ENCODE measurements at places on chromosomes 3 and 15.

DNA sequence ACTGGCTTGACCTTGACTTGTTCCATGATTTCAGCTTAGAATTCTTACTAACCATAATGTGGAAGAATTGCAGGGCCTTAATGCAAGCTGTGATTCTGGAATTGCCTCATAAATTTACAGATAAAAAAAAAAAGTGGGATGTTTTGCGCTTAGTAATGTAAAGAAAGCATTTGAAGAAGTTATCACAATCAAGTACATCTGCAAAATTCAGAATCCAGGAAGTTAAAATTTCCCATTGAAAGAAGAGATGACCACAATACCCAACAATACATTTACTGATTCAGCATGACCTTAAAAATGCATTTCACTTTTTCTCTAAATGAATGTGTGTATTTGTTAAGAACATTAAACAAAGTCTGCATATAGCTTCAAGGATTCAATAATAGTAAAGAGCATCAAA is 65.1 kb upstream of the CCNL1 start:
- no peak overlapping the region for H3K27ac ChIP-seq
- DNase-seq = no peak
- H3K27me3 ChIP-seq = no peaks in the 10 kb centered on the region

- H3K27me3 ChIP-seq = peaks cover 2% of the 10 kb centered on the region
- no peak overlapping the region for H3K4me3 ChIP-seq
- no peak overlapping the region for H3K27ac ChIP-seq
- no peaks in the 10 kb centered on the region for H3K36me3 ChIP-seq
- no peak for DNase-seq
These were observed 11.6 kb downstream of the UPK1B start for GRCh38 chr3:119184796-119185570.

DNA sequence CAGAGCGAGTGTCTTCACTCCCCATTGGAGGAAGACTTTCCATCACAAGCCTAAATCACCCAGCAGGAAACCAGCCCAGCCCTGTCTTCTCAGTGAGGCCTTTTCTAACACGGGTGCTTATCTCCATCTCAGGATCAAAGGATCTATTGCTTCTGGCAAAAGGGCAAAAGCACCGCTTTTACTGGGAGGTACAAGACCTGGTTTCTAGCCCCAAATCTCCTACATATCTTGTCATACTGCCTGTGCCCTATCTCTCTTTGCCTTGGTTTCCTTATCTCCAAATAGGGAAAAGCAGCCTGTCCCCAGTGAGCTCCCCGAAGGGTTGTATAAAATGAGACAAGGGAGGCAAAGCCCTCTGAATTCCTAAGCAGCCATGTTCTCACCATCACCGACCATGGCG is 5.2 kb downstream of the GLB1 start:
- DNase-seq = no peak
- no peak overlapping the region for H3K4me3 ChIP-seq
- no peak overlapping the region for H3K27ac ChIP-seq
- no peaks in the 10 kb centered on the region for H3K27me3 ChIP-seq
- peaks cover 10% of the 10 kb centered on the region for H3K4me1 ChIP-seq
- peaks cover 24% of the 10 kb centered on the region for H3K36me3 ChIP-seq

DNA sequence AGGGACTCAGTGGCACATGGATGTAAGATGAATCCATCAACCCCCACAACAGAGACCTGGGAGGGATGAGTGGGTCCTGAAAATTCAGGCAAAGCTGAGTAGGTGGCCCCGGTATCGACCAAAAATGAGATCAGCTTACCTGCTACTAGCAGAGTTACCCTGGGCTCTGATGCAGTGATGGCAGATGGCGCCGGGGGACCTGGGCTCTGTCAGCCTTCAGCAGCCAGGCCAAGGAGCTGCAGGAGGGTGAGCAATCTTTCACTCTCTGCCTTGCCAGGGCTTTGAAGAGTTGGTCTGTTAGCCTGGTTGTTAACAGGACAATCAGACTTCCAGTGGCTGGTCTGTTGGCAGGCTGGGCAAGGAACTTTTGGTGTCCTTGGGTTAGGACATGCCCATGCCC is 1054.8 kb downstream of the SI start:
- DNase-seq = no peak
- H3K4me3 ChIP-seq = no peak overlapping the region
- no peaks in the 10 kb centered on the region for H3K27me3 ChIP-seq
- H3K36me3 ChIP-seq = no peaks in the 10 kb centered on the region
- H3K4me1 ChIP-seq = no peaks in the 10 kb centered on the region
- H3K27ac ChIP-seq = no peak overlapping the region

DNA sequence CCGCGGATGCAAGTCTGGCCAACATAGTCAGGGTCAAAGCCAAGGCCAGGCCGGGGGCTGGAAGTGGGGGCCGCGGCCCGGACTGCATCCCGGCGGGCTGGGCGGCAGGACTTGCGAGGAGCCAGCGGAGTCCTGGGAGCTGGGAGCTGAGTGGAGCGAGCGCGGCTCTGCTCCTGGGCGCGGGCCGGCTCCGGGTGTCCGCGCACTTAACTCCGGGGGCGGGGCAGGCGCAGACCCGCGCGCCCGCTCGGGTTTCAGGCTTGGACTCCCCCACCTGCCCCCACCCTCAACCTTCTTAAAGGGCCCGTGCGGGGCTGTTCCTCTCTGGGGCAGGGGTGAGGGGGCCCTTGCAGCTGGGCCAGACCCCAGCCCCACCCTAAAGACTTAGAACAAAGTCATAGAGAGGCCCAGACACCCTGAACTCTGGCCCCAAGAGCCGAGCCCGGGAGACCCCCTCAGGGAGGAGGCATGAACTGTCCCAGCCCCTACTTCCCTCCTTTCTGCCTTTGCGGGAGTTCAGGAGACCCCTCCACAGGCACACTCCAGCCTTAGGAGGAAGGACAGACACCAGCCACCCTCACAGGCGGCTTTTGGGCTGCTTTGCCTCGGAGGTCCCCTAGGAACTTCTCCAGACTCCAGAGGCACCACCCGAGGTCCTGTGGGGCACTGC is at the start of gene CSPG4:
Gene CSPG4 (minus strand): TSS at position 181 of the 670 bp plus-strand sequence. CDS start 93 bp downstream, at position 88.
- no peak within 1 kb of the TSS for H3K27ac ChIP-seq
- H3K36me3 ChIP-seq = no peaks in the 10 kb centered on the region
- H3K27me3 ChIP-seq = peaks cover 23% of the 10 kb centered on the region
- H3K4me1 ChIP-seq = peaks cover 7% of the 10 kb centered on the region

- no peak overlapping the region for H3K4me3 ChIP-seq
- no peak overlapping the region for H3K27ac ChIP-seq
- H3K36me3 ChIP-seq = no peaks in the 10 kb centered on the region
These were observed 437.9 kb downstream of the CNTN4 start for GRCh38 chr3:2536575-2536974.

GRCh38 chr15:53506370-53506769 is 253.1 kb downstream of the WDR72 start:
- no peak for DNase-seq
- no peaks in the 10 kb centered on the region for H3K36me3 ChIP-seq
- H3K4me1 ChIP-seq = no peaks in the 10 kb centered on the region
- H3K27ac ChIP-seq = no peak overlapping the region

DNA sequence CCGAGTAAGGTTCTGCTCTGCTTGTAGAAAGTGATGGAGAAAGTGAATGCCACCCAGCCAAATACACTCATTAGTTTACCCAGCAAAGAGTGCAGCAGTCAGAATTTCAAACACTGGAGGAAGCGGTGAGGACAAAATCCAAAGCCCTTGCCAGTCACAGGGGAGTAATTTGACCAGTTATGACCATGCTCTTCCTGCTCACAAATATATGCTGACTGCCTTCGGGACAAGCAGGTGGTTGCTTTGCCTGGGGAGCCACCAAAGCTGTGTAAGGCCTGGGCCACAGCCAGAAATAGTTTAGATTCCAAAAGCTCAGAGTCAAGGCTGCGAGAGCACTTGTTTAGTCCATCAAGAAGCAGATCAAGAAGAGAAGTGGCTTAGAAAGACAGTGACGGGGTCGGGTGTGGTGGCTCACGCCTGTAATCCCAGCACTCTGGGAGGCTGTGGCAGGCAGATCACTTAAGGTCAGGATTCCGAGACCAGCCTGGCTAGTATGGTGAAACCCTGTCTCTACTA is 51.0 kb upstream of the ATP13A3 start:
- H3K4me3 ChIP-seq = no peak overlapping the region
- H3K4me1 ChIP-seq = peaks cover 20% of the 10 kb centered on the region
- H3K36me3 ChIP-seq = no peaks in the 10 kb centered on the region

GRCh38 chr3:126208182-126208581 is 27.8 kb upstream of the ALDH1L1 start:
- H3K4me1 ChIP-seq = peaks cover 6% of the 10 kb centered on the region
- no peak overlapping the region for H3K27ac ChIP-seq
- H3K27me3 ChIP-seq = peaks cover 39% of the 10 kb centered on the region
- no peak overlapping the region for H3K4me3 ChIP-seq
- no peaks in the 10 kb centered on the region for H3K36me3 ChIP-seq

DNA sequence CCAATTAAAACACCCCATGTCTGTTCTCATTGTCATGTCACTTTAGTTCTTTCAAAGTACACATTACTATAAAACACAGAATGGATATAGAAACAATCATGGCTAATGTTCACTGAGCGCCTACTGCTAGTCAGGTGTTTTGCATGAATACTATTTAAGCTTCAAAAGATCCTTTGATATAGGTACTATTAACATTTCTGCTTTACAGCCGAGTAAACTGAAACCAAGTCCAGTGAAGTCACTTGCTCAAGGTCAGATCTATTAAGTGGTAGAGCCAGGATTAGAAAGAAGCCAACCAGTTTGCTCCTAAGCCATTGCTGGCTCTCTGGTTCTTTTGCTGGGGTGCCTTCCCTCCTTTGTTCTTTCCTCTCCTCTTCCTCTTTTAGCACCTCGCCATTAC is 32.4 kb upstream of the NMNAT3 start:
- H3K36me3 ChIP-seq = no peaks in the 10 kb centered on the region
- H3K27me3 ChIP-seq = peaks cover 3% of the 10 kb centered on the region
- H3K4me3 ChIP-seq = no peak overlapping the region
- no peak overlapping the region for H3K27ac ChIP-seq

- H3K27me3 ChIP-seq = no peaks in the 10 kb centered on the region
- no peaks in the 10 kb centered on the region for H3K4me1 ChIP-seq
- H3K36me3 ChIP-seq = no peaks in the 10 kb centered on the region
These were observed 135.4 kb upstream of the CBLB start for GRCh38 chr3:106004137-106004681.

- no peaks in the 10 kb centered on the region for H3K4me1 ChIP-seq
- no peak overlapping the region for H3K4me3 ChIP-seq
- no peaks in the 10 kb centered on the region for H3K27me3 ChIP-seq
- no peaks in the 10 kb centered on the region for H3K36me3 ChIP-seq
These were observed 68.0 kb downstream of the C3orf70 start for GRCh38 chr3:185084901-185085300.

- H3K4me1 ChIP-seq = no peaks in the 10 kb centered on the region
- no peak overlapping the region for H3K27ac ChIP-seq
- H3K27me3 ChIP-seq = no peaks in the 10 kb centered on the region
- H3K4me3 ChIP-seq = no peak overlapping the region
- no peaks in the 10 kb centered on the region for H3K36me3 ChIP-seq
- DNase-seq = no peak
These were observed 374.6 kb upstream of the ARL6 start for GRCh38 chr3:97389936-97390335.

GRCh38 chr15:101349047-101349951 is 54.3 kb upstream of the SNRPA1 start:
- H3K4me1 ChIP-seq = no peaks in the 10 kb centered on the region
- H3K4me3 ChIP-seq = no peak overlapping the region
- no peak overlapping the region for H3K27ac ChIP-seq
- DNase-seq = no peak

DNA sequence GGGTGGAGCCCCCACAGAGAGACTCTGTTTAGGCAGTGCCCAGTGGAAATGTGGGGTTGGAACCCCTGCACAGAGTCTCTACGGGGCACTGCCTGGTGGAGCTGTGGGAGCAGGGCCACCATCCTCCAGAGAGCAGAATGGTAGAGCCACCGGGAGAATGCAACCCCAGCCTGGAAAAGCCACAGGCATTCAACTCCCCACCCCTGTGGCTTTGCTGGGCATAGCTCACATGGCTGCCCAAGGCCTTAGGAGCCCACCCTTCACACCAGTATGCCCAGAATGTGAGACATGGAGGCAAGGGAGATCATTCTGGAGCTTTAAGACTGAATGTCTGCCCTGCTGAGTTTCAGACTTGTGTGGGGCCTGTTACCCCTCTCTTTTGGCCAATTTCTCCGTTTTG is 19.0 kb upstream of the CHCHD6 start:
- H3K27me3 ChIP-seq = no peaks in the 10 kb centered on the region
- no peak for DNase-seq
- no peak overlapping the region for H3K27ac ChIP-seq
- peaks cover 31% of the 10 kb centered on the region for H3K4me1 ChIP-seq
- no peak overlapping the region for H3K4me3 ChIP-seq

GRCh38 chr3:126521122-126521891 is 2.6 kb upstream of the CHST13 start:
- DNase-seq = no peak
- no peak overlapping the region for H3K27ac ChIP-seq
- H3K27me3 ChIP-seq = no peaks in the 10 kb centered on the region
- no peaks in the 10 kb centered on the region for H3K36me3 ChIP-seq
- no peak overlapping the region for H3K4me3 ChIP-seq

DNA sequence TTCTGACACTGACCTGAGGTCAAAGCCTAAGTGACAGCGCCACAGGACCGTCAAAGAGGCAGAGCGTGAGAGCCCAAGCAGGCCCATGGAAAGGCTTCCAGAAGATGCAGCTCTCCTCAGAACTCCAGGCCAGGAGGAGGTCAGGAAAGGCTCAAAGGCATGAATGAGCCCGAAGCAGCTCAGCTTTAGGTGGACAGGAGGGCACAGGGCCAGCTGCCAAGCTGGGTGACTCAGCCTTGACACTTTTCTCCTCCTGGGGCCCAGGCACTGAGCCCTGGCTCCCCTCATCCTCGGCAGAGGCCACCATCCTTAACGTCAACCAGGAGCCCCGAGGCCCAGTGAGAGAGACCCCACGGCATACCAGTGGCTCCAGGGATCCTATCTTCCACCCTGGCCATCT is 62.9 kb downstream of the ADCY5 start:
- H3K4me1 ChIP-seq = no peaks in the 10 kb centered on the region
- no peak overlapping the region for H3K27ac ChIP-seq
- peak; percentile 2 for DNase-seq
- no peaks in the 10 kb centered on the region for H3K27me3 ChIP-seq

DNA sequence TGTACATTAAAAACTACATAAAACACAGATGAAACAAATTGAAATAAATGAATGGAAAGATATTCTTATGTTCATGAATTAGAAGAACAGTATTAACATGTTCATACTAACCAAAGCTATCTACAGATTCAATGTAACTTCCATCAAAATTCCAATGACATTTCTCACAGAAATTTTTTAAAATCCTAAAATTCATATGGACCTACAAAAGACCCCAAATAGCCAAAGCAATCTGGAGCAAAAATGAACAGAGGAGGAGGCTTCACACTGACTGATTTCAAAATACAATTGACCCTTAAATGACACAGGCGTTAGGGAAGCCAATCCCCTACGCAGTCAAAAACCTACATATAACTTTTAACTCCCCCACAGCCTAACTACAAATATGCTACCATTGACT is 39.4 kb downstream of the KPNA1 start:
- no peaks in the 10 kb centered on the region for H3K36me3 ChIP-seq
- no peak for DNase-seq
- H3K27ac ChIP-seq = no peak overlapping the region

DNA sequence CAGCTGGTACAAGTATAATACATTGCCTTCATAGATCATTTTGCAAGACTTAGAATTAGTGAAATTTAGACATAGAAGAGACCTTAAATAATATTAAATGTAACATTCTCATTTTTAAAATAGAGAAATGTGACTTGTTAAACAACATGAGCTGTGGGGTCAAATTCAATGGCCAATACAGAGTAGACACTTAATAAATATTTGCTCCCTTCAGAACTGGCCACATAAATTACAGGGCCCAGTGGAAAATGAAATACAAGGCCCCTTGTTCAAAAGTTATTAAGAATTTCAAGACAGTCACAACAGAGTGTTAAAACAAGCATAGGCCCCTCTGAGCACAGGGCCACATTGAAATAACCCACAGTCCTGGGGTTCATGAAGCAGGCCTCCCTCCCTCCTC is 58.1 kb upstream of the PHLDB2 start:
- H3K27me3 ChIP-seq = no peaks in the 10 kb centered on the region
- DNase-seq = no peak
- H3K4me3 ChIP-seq = no peak overlapping the region
- no peaks in the 10 kb centered on the region for H3K4me1 ChIP-seq

Data from common myeloid progenitor, CD34-positive (primary cell).